ENCODE measurements at places on chromosomes 4 and X.

DNA sequence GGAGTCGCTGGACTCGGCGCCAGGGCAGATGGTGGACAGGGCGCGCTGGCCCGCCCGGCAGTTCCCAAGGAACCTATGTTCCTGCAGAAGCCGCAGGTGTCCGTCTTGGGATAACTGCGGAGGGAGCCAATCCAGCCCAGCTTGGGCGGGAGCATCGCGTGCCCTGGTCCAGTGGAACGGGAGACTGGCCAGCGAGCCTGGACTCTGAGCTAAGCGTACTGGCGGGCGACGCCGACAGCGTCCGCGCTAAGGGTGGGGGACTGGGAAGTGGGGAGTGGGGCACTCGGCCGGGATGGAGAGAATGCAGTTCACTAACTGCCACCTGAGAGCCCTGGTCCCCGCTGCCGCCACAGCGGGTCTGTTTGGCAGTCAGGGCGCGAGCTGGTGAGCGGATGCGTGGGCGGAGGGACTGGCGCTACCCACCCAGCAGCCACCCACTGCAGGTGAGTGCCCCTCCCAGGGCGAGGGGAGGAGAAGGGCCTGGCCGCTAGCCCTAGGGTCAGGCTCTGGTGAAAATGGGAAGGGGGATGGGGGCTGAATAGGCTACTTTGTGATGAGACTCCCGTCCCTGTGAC lies 1.3 kb upstream of the MAMLD1 start:
- DNase-seq: no peak

- DNase-seq: no peak
Measured at GRCh38 chr4:68466751-68467150, 19.5 kb downstream of the TMPRSS11E start.

GRCh38 chrX:110178179-110178865 lies 139.6 kb downstream of the AMMECR1 start:
- DNase-seq: no peak

DNA sequence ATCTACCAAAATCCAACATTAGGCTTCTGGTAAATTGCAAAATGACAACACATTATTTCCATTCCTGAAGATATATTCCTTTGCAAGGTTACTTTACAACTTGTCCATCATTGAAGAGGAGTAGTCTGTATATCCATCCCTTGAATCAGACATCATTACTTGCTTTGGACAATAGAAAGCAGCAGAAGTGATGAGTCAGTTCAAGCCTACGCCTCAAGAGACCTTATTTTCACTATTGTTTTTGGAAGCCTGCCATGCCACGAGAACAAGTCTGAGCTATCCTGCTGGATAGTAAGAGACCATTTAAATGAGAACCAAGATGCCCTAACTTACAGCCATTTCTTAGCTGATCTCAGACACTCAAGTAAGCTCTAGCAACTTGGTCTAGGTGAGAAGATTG lies 246.0 kb upstream of the HHIP start:
- DNase-seq: no peak

DNA sequence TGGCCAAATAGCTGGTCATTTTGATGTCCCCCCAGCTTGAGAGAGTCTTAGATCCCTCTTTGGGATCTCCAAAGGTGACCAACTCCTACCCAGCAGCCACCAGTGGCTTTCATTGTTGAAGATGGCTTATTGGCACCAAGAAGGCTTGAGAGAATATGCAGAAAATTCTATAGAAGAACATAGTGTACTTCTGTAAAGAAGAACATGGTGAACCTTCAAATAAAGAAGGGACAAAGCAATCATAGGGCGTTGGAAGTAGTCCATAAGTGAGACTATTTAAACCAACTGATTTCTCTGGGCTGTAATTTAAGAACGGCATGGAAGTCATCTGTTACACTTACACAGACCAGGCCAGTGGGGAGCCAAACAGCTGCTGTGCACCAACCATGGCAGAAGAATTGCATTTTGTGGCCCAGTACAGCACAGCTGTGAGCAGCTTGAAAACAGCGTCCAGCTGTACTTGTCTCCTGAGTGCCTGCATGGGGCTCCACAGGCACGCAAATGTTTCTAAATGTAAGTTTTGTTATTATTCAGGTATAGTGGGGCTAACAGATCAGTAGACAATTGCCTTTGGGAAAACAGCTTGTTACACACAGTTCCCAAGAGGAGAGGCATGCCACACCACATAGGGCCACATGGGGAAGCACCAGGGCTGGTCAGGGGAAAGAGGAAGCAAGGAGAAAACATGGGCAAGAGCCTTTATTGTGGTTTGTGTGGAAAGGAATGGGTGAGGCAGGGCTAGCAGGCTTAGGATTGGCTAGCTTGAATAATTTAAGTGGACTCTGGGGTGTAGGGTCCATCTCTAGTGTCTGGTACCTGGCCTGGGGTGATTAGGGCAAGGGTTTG lies 125.0 kb downstream of the ARHGAP6 start:
- peak; percentile 43 for DNase-seq
